ENCODE measurements at places on chromosomes 1 and 21.
A peak's percentile ranks its signal among the peaks of the same experiment; 100 is the strongest.

- DNase-seq, result no peak
These were observed 29.2 kb downstream of the TRABD2B start for GRCh38 chr1:47967864-47968555.

DNA sequence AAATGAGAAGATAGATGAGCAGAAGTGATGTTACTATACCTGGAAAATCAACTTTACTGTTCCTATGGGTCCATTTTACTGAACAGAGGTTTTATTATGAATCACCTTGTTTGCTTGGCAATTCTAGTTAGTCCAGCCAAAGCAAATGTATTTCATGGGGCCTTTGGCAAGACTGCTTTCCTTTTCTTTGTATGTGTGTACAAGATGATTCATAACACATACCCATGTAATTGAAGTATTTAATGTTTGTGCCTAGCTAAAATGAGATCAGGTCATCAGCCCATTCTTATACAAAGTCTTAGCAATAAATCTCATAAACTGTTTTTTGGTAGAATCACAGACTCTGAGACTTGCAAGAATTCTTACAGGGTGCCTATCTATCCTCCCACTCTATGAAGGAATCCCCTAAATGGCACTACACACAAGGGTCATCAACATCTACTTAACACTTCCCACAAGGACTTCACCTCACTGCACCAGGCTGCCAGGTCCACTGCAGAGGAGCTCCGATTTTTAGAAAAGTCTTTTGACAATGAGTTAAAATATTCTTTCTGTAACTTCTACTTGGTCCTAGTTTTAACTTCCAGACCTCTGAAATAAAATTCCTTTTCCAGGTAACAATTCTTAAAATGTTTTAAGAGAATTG is 58.5 kb downstream of the LPAR3 start:
- DNase-seq, result no peak

- DNase-seq, result no peak
These were observed 13.9 kb upstream of the SLC5A9 start for GRCh38 chr1:48208652-48209051.

DNA sequence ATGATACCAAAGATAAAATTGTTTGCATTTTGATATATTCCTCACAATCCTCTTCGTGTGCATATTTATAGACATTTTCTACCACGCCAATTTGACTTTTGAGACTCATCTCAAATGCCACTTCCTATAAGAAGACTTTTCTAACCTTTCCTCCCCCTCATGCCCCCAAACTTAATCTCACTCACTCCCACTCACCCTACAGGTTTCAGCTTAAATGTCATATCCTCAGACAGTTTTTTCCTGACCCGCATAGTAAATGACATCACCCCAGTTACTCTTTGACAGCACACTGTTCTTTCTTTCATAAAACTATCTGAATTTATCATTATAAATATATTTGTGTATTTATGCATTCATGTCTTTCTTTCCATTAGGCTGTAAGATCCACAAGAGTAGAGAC is 29.6 kb upstream of the RGS8 start:
- DNase-seq, result no peak

- no peak for DNase-seq
These were observed 19.0 kb downstream of the CFAP74 start for GRCh38 chr1:1984560-1985070.

GRCh38 chr1:236201786-236202185 is 59.4 kb downstream of the GPR137B start:
- no peak for DNase-seq

DNA sequence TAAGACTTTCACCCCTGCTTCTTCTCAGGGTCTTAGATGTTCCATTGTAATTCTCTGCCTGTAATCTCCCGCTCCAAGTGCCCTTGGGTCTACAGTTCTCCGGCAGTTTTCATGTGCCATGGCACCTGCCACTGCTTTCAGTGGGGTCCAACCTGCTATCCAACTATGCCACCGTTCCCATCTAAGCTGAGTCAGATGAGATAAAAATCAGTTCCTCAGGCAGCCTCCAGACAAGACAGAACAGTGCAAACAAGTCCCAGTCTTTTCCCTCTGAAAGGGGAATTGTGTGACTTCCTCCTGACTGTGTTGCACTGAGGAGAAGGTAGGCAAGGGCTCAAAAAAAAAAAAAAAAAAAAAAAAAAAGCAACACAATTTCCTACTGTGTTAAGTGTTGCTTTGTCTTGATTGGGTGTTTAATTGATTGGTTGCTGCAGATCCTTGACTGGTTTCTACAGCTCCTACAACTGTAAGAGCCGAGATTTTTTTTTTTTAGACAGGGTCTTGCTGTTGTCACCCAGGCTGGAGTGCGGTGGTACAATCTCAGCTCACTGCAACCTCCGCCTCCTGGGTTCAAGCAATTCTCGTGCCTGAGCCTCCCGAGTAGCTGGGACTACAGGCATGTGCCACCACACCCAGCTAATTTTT is 50.7 kb downstream of the EBNA1BP2 start:
- no peak for DNase-seq

- no peak for DNase-seq
These were observed 566.2 kb upstream of the RGS18 start for GRCh38 chr1:191592039-191592438.

- no peak for DNase-seq
These were observed 10.9 kb upstream of the MPZL1 start for GRCh38 chr1:167710836-167711235.

DNA sequence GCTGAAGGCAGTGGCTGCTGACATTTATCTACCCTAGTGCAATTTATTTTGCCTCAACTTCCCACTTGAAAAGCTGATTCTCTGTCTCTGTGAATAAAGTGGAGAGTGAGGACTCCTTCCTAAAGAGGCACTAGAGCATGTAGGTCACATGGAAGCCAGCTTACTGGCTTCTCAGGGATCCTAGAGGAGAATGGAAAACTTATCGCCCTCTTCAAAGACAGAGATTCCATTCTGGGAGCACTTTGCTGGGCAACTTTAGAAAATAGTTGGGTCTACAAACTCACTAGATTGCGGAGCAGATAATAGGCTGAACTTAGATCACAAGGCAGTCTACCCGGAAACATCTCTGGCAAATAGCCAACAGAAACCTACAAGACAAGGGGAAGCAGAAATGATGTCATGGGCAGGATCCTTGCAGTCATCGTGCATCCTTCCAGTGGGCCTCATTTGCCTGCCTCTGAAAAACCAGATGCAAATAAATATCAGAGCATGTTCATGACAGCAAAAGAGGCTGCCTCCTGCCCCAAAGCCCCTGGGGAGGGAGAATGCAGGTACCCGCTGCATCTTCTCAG is 104.8 kb upstream of the BARHL2 start:
- DNase-seq, result no peak

GRCh38 chr21:37071561-37072273 is 1.2 kb downstream of the PIGP start:
- DNase-seq, result no peak

GRCh38 chr1:156816561-156817328 is at the start of gene SH2D2A:
SH2D2A (minus strand) TSS chr1:156816848; CDS start chr1:156816708, 140 bp downstream.
- peak; percentile 98 for DNase-seq

DNA sequence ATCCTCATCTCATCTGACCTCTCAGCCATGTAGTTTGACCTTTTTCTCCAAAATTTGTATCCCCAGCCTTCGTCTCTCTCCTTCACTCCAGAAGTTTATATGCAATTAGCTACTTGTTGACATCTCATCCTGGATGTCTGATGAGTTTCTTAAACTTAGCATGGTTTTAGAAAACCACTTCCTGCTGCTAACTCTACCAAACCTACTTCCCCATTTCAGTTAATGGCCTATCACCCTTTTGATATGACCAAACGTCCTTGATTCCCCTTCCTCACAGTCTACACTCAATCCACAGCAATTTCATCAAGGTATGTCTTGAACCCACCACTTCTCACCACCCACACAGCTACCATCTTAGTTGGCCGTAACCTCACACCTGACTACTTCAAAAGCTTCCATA is 121.9 kb downstream of the LRRC40 start:
- DNase-seq, result no peak

DNA sequence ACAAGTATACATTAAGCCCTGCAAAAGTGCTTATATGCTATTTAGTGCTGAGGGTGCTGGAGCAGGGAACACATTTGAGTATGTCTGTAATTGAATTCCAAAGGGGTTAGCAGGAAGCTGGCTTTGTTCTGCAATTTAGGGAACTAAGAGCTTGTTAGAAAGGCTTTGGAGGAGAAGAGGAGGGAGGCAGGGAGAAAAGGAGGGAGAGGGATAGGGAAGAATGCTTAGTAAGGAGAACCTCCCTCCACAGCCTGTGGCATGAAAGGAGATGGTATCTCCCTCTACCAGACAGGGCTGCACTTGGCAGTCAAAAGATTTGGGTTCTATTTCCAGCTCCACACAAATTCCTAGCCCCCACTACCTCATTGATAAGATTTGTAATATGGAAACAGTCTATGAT is 217.8 kb downstream of the DAB1 start:
- DNase-seq, result no peak

- DNase-seq, result no peak
These were observed 50.1 kb downstream of the COL18A1 start for GRCh38 chr21:45454926-45455673.

DNA sequence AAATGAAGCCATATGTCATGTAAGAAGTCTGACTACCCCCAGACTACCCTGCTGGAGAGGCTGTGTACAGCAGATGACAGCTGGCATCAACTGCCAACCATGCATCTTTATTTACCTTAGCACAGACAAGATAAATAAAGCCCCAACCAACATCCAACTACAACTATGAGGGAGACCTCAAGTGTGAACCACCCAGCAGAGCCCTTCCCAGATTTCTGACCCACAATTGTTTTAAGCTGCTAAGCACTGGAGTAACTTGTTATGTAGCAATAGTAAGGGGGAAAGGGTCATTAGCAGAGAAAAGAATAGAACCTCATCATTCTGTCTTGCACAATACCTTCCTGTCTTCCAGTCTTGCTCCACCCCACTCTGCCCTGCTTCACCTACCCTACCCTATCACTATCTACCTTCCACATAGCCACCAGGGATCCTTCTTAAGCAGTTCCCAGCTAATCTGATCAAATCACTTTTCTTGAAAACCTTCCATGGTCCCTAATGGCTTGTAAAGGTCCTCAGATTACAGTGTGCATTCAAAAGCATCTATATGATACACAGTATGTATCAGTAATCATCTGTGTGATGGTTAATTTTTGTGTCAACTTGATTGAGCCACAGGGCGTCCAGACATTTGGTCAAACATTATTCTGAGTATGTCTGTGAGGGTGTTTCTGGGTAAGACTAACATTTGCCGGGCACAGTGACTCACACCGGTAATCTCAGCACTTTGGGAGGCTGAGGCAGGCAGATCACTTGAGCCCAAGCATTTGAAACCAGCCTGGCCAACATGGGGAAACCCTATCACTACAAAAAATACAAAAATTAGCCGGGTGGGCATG is 19.6 kb upstream of the RBM15 start:
- no peak for DNase-seq

GRCh38 chr1:85580872-85581801 is 576 bp downstream of the CCN1 start:
- no peak for DNase-seq

- DNase-seq, result no peak
These were observed 37.8 kb upstream of the DOCK7 start for GRCh38 chr1:62726011-62726442.

DNA sequence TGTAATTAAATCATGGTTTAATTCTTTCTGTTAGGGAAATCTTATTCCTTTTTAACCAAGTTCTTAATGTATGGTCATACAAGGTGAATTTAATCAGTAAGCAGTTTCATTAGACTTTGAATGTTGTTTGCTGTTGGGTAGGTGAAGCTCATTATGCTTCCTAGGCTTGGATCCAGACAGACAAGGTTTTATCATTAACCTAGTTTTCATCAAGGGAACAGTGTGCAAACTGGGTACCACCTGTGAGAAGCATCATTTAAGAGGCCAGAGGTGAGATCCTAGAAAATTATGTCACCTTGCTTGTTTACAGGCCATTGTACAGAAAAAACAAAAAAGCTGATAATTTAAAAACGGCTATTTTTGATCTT is 130.1 kb downstream of the RYR2 start:
- DNase-seq, result no peak

DNA sequence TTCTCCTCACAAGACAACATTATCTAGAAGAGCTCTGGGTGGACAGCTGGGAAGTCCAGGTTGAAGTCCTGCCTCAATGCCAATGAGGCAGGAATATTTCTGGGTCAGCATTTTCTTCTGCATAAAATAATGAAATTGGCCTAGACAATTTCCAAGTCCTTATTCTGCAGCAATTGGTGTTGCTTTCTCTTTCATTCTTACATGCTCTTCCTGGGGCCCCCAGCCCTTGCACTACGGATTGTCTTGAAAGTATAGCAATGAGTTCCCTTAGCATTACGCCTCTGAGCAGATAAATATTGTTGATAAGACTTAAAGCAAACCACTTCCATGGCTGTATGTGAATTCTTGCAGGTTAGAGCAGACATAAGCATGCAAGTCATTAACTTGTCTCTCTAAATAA is 188.5 kb downstream of the TGFBR3 start:
- DNase-seq, result peak; percentile 60

- no peak for DNase-seq
These were observed 6.0 kb downstream of the CZIB start for GRCh38 chr1:53214376-53214940.

DNA sequence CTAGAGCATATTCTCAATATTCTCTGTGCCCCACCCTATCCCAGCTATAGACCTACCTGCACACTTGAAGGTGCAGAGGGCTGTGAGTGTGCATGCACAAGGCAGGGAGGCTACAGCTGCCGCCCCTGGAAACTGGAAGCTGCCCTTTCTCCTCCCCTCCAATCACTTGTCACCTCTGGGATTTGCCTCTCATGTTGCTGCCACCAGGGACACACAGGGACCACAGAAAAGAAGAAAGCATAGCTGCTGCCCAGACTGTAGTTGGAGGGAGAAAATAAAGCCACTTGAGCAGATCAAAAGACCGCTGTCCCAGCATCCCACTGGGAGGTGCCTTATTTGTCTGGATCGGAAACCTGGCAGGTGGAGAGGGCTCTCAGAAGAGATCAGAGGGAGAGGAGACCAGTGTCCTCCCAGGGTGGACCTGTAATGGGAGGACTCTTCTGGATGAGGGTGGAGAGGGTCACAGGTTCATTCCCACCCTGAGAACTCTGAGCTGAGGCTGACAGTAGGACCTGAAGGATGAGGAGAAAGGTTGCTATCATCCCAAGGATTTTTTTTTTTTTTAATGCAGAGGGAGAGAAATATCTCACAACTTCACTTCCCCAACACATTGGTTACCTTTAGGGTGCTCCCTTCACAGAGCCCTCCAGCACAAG is 7.6 kb upstream of the INPP5B start:
- DNase-seq, result no peak

DNA sequence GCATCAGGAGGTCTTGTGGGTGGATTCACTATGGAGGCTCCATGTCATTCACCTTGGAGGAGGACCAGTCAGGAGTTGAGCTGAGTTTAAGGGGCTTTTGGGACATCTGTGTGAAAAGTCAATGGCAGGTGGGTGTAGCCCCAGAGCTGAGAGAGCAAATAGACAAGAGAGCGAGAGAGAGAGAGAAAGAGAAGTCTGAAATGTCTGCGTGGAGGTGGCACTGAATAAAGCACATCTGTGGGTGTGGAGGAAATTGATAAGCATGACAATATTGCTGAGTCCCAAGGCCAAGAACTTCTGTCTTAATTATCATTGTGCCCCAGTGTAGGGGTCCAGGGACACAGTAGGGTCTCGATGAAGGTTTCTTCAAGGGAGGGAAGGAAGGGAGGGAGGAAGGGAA is 79.5 kb upstream of the VAMP3 start:
- DNase-seq, result no peak

Measured in CD4-positive, alpha-beta T cell treated with Interleukin-17A for 1 hour (primary cell).